Large intestine (tissue), 12 donors: ENCODE measurements at places on chromosomes 12 and 14. TPM values are rescaled to one million over a fixed set of nuclear protein-coding genes. Genes with fewer than 3 reads are reported as not detected.

GRCh38 chr14:95541346-95541745 is 6.5 kb downstream of the GLRX5 start:
- DNase-seq, result no peak

GRCh38 chr14:64891839-64892375 is 12.2 kb upstream of the SPTB start:
- DNase-seq, result peak; percentile 53

Gene ACOT4
- polyA plus RNA-seq, result 2.4 TPM

Gene CMA1
- not detected for polyA plus RNA-seq

DNA sequence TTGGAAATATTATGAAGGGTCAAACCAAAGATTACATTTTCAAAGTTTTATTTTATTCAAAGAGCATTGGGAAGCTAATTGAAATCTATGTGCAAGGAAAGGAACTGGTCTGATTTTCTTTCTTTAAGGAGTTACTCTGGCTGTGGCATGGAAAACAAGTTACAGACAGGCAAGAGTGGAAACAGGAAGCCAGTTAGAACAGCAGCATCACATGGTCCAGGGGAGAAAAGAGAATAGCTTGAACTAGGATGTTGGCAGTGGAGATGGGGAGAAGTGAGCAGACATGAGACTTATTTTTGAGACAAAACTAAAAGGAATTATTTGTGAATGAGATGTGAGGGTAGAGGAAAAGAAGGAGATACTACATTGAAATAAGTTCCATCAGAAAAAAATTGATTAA is 3.4 kb downstream of the OR11G2 start:
- DNase-seq, result no peak

DNA sequence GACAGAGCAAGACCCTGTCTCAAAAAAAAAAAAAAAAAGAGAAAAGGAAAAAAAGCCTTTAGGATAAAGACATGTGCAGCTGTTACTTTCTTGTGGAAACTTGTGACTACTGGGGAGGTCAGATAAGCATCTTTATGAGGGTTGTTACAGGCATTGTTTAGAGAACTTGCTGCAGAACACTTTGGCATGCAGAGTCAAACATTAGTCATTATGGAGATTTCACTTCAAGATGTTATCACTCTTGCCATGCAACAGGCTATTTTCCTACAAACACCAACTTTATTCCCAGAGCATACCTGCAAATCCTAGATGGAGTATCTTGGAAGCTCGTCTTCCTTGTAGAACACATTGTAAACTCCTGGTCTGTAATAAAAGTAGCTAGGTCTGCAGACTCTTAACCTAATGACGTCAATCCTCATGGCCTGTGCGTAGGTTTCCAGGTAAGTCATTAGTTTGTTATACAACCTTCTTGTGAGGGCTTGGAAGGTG is 36.3 kb upstream of the WDR89 start:
- DNase-seq, result peak; percentile 90

DNA sequence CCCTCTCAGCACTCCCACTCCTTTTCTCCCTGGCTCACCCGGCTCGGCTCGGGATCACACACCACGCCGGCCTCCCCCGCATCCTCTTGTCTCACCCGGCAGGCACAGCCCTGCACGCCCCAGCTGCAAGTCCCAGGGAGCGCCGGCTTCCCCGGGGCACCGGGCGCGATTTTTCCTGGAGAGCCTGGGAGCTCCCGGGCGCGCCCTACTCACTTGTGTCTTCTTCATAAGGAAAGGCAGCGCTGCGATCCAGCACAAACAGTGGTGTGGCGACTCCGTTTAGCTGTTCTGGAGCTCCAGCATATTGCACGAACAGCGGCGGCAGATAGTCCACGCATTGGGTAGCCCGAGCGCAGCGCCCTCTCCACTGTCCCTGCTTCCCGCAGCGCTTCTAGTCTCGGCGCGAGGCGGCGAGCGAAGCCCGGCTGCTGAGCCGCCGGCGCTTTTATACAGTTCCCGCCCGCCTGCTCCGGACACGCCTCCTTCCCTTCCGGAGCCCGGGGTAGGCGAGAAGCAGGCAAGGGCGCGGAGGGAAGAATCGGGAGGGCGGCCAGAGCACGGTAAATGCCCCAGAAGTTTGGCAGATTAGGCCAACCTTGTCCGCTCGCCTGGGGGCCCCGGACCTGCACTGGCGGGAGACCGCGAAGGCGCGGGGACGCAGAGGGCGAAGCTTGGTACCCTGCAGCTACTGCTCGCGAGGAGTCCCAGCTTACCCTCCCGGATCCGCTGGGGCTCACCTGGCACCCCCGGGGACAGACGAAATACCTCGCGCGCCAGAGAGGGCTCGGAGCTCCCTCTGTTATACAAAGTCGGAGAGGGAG is at the start of gene KITLG:
KITLG (minus strand) TSS at position 421 of the 821 bp plus-strand sequence; CDS start at position 228, 193 bp downstream.
- DNase-seq, result peak; percentile 91

Gene RFX4
- 0.13 TPM for polyA plus RNA-seq

DNA sequence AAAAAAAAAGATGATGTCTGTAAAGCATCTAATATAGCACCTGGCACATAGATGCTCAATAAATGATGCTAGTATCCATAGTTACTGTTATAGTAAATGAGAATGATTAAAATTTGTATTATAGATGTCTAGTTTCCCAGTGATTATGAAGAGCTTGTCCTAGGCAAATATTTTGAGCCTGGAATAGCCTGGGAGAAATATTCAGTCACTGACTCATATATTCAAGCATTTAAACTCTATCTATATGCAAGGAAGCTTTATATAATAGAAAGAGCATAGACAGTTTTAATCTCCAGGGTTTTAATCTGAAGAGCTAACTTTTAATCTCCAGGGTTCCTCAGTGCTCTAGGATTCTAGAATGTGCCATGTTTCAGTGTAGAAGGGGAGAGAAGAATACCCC is 91.5 kb upstream of the VASH1 start:
- DNase-seq, result no peak

GRCh38 chr14:79575032-79575431 is 636.3 kb downstream of the DIO2 start:
- DNase-seq, result no peak
